ENCODE measurements at places on chromosomes 5 and 9. TPM values are rescaled to one million over a fixed set of nuclear protein-coding genes. Genes with fewer than 3 reads are reported as not detected.

DNA sequence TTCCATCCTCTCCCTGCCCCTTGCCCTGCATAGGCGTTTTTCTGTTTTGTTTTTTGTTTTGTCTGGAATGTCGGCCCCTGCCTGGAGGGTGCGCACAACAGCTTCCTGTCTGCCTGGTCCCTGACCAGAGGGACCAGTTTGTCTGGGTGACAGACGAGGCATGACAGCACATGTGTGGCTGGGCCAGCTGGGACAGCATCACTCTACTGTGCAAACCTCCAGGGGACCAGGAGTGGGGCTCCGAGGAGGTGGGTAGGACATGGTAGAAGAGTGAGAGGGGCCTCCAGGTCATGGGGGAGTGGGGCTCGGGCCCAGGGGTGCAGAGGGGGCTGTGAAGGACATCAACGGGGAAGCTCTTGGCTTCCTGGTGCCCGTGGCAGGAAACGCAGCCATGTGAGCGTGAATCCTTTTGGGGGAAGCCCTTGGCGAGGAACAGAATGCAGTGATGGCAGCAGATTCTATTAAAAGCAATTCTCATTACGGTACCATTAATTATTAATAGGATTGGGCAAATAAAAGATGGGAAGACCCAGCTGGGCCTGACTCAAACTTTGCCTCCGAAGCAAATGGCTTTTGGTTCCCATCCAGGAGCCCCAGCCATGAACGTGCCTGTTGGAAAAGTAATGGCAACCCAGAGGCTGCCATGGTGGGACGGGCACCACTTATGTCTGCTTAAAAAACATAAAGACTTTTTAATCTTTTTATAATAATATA, 184.4 kb upstream of the IER5L start:
- no peak for DNase-seq

DNA sequence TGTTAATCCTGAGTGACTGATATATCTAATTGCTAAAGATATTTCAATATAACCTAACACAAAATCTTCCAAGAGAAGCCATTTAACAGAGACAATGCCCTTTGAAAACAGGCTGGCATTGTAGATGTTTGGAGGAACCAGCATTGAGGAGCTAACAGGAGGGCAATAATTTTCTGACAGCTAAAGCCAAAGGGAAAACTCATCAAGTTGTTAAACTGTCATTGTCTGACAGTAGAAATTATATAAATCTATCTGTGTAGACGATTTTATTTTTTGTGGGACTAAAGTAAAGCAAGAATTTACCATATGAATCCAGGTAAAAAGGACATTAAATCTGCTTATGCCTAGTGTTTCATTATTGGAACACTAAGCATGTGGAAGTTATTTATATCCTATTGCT, 500.2 kb upstream of the NMUR2 start:
- DNase-seq, result no peak

SLC34A3 gene
- not detected for total RNA-seq

DNA sequence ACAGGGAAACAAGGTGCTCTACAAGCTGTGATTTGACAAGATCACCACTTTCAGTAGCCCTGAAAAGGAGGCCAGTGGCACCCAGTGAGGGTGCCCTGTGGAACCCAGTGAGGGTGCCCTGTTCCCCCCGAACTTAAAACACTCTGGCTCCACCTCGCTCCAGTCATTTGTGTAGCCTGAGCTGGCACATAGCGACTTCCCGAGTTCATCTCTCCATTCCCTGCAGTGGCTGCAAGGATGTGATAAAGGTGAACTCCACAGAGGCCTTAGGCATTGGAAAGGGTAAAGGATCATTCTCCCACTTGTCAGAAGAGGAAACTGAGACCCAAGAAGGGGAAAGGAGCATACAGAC, 21.9 kb upstream of the ANXA6 start:
- DNase-seq, result peak; percentile 24

DNA sequence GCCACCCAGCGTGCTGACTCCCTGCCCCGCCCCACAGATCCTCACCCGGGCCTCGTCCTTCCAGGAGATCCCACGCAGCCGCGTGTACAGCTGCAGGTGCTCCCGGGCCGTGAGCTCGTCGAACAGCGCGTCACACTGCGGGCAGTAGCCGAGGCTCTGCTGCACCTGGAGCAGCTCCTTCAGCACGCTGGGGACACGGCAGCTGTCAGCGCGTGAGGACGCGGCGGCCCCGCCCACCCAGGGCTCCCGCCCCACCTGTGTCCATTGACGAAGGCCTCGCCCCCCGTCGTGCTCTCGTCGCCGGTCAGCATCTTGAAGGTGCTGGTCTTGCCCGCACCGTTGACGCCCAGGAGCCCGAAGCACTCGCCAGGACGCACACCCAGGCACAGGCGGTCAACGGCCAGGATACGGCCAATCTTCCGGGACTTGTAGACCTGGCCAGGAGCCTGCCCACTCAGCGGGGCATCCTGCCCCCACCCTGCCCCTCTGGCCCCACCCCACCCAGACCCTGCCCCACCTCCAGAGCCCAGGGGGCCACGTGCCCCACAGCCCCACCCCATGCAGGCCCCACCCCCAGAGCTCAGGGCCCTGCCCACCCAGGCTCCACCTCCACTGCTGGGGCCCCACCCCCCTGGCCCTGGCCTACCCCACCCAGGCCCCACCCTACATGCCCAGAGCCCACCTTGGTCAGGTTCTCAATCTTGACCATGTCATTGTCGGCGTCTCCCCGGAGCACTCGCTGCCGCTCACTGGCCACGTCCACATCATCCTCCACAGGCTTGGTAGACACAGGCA, 13.8 kb upstream of the CLIC3 start:
- no peak for DNase-seq

DNA sequence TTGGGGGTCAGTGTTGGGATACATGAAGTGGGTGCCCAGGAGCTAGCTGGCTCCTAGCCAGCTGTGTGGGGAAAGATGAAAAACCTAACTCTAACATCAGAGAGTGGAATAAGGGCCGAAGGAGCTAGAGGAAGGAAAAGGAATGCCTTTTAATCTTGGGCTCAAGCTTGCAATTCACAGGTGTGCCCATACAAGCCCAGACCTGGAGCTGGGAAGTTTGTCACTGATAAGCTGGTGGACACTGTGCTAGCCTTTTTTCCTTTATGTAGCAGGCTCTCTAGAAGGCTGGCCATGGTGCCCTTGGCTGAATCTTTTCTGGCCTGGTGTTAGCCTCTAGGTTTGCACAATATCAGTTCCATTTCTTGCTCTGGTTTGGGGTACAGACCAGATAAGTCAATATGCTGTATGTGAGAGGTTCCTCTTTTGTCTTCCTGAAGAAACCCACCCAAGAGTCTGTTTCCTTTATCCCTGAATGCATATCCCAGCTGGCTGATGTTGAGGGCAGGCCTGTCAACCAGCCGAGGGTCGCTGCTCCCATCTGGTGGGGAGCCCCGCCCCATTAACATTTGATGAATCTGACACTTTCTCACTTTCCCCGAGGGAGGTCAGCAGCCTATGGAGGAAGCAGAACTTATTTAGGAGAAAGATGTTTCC, 92.4 kb upstream of the CXCL14 start:
- no peak for DNase-seq

GRCh38 chr9:136091582-136092352, 3.3 kb downstream of the NACC2 start:
- no peak for DNase-seq

PCDHB10 gene
- 6.2 TPM for total RNA-seq

- no peak for DNase-seq
Measured at GRCh38 chr9:72627956-72628540, 106.6 kb downstream of the TMC1 start.
